ENCODE measurements at places on chromosomes 4 and X.
A peak's percentile ranks its signal among the peaks of the same experiment; 100 is the strongest.

DNA sequence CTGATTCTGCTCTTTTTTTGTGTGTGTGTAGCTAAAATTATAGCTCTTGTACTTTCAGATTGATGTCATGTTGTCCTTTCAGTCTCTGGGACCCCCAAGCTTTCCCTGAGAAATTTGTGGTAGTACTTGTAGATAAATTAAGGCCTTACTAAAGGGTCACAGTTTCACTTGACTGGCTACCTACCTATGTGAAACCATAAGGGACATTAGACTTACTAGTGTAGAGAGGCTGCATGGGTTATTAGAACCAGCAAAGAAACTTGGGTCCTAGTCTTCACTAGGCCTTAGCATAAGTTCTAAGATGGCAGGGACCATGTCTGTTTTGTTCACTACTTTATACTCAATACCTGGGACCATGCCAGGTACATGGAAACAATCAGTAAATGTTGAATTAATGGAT, 21.4 kb downstream of the WDR44 start:
- no peak for DNase-seq

DNA sequence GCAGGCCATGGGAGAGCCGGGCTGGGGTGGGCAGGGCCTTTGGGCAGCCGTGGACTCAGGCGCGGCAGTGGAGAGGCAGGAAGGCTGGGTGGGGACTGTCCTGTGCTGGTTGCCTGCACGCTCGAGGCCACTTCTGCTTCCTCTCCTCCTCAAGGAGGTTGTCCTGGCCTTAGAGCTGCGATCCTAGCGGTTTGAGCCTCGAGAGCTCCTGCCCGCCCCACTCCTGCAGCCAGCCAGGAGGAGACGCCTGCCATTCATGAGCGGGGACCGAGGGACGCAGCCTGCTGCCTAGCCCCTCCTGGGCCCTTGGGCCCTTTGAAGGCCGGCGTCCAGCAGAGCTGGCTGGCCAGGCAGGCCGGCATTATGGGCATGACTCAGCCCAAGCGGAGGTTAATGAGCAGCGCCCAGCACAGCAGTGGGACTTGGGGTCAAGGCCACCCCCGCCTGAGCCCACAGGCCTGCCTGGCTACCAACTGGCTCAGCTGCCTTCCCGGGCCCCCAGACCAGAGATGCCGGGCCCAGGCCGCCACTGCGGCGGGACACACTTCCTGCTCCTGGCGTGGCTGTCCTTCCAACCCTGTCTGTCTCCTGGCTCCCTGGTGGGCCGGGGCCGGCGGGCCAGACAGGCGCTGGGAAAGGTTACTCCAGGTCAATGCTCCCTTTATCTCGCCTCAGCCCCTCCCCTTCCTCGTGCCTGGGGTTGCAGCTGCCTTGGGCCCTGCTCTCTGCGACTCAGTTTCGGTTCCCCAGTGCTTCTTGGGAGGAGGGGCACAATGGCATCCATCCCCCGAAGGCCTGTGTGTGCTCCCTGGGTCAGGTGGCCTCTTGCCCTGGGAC, 1.8 kb downstream of the ABCD1 start:
- DNase-seq, result no peak

- no peak for DNase-seq
Observed at GRCh38 chrX:131895807-131896206, 127.3 kb upstream of the STK26 start.

DNA sequence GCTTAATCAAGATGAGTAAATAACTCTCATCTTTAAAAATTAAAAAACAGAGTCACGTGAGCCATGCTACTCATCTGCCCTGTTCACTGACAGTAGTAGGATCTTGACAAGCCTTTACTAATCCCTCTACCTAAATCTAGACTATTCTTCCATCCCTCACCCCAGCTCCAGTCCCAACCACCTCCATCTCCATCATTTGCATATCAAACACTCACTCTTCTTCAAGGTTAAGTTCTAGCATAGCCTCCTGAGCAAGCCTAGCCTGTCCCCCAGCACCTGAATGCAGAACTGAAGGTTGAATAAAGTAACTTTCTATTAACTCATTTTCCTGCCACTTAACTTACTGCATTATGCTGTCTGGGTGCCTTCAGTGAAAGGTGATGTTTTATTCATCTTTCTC, 72.5 kb downstream of the YIPF7 start:
- DNase-seq, result no peak

DNA sequence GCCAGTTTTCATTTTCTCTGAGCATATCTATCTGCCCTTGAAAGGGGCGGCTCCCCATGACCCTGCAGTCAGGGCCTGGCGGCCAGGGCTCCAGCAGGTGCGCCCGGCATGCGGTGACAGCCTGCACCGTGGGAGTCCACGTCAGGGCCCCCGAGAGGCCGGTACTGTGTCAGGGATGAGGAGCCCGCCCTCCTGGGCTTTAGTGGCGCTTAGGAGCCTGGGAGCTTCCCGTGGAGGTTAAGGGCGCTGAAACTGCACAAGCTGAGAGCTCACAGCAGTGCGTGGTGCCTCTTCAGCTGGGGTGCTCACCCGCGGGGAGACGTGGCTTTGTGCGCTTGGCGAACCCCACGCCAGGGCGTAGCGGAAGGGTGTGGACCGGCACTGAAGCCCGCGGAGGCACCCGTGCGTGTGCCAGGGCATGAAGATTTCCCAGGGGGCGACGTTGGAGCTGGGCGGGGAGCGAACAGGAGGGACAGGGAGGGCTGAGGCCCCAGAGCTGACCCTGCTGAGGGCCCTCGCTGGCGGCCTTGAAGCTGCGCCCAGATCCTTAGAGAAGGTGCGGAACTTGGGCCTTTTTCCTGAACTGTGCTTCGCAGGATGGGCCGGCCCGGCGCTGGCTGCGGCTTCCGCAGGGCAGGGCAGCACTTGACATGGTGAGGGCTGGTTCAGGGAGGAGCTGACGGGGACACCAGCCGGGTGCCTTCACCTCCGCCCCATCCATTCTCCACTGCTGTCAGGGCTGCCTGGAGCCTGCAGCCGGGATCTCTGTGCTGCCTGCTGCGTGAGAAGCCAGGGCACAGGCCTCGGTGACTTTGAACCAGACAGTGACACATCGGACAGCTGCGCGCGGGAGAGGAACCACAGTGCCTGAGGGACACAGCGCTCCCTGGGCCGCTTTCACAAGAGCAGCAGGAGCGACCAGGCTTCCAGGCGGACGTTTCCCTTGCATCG, 32.9 kb downstream of the HTT-AS start:
- DNase-seq, result peak; percentile 64

- DNase-seq, result no peak
Observed at GRCh38 chr4:117164338-117164737, 79.0 kb upstream of the TRAM1L1 start.

- DNase-seq, result no peak
Observed at GRCh38 chr4:38590046-38590445, 74.0 kb upstream of the KLF3 start.

DNA sequence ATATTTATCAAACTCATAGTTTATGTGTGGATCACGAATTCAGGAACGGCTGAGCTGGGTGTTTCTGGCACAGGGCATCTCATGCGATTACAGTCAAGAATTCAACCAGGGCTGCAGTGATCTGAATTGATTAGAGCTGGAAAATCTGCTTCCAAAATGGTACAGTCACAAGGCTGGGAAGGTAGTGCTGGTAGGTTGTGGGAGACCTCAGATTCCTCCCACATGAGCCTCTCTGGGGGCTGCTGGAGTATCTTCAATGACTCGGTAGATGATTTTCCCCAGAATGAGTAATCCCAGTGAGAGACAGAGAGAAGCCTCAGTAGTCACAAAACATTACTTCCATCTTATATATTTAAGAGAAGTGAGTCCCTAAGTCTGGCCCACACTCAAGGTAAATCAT, 36.2 kb upstream of the PRDX4 start:
- DNase-seq, result no peak

DNA sequence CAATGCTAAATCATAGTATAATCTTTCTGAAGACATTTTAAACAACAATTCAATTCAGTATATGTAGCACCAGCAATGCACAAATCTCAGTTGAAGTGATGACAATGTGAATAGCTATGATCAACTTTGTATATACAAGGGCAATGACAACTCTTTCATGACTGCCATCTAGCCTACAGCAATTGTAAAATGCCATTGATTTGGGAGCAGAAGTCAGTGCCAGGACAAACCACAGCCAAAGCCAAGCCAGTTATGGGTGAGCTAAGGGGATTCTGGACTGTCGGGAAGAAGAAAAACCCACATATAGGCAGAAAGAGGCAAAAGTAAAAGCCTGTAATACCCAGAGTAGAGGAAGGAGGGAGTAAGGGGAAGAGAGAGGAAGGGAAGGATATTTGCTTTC, 238.6 kb downstream of the MID1IP1 start:
- no peak for DNase-seq

DNA sequence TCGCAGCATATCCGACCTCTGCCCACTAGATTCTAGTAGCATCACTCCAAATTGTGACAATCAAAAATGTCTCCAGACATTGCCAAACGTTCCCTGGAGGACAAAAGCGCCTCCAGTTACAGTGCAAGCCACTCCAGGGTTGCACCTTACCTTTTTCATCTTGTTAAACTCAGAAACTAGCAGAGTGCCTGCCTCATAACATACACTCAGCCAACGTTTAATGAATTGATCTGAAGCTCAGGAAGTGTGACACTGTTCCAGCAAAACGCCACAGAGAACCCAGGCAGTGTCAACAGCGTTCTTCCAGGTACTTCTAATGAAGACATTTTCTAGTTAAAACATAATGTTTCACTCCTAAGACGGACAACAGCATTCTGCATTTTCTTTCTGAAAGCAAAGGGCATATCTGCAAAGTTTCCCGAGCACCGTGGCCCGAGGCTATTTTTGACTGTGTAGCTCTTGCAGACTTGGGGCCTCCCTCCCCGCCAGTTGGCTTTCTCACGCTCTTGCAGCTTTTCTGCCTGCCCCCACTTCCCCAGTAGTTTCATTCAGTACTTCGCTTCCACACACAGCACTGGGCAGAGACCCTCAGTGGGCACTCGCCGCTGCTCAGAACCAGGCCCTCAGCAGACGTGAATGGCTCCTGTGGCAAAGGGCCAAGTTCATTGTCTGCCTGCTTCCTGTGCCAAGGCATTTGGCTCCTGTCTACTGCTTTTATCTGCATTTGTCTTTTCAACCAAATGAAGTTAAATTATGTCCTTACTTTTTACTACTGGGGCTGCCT, 133.4 kb upstream of the TTC29 start:
- peak; percentile 1 for DNase-seq

DNA sequence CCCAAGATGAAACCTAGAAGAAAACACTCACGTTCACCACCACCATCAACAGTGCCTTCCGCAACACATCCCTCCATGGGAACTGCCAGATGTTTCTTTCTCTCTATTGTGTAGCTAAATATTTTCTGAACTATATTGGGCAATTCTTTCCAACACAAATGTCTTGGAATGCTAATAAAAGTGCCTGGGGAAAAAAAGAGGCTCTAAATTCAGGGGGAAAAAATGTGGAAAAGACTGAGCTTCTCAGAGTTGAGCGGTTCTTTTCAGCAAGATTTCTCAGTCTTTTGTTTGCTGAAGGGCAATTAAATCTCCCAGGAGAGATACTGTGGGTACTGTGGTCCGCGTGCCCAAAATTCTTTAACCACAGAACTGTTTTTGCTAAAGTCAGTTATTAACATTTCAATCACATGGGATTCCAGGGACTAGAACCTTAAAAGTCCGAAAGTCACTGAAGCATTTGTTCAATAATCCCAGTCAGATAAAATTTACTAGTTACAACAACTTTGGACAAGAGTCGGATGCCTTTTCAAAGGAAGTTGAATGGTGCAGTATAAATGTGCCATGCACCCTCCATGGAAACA, 51.9 kb upstream of the DHRSX start:
- DNase-seq, result no peak

DNA sequence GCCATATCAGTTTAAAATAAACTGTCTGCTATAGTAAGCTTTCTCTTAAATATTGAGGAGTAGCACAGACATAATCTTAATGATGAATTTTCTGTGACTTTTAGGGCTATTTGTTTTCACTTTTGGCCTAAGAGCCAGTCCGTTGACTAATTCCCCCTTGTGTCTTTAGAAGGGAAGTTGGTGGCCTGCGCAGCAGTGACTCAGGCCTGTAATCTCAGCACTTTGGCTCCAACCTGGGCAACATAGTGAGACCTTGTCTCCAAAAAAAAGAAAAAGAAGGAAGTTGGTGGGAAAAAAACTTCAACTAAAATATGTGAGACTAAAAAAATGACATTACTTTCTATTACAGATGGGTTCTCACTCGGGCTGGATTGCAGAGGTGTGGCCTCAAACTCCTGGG, 3.4 kb downstream of the NCAPG start:
- DNase-seq, result peak; percentile 48

- no peak for DNase-seq
Observed at GRCh38 chr4:140630246-140630645, 61.5 kb upstream of the UCP1 start.

Measured in brain microvascular endothelial cell (primary cell).